ENCODE measurements at places on chromosomes 1 and 21.

DNA sequence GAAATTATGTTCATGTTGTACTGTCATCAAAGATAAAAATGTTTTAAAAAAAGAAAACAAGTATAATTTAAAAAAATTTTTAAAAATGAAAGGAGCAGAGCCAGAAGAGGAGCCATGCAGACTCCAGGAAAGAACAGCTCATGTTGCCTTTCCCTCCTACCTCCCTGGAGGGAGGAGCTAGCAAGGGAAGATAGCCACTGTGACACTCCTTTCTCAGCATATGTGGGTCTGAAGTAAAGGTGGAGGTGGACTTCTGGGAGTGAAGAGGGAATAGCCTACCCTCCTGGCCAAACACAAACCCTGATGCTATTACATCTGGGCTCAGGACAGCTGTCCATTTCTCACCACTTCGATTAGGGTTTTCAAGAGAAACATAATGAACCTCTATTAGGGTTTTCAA lies 54.2 kb downstream of the SLC2A1 start:
- DNase-seq: no peak

GRCh38 chr21:45575304-45575992 lies 33.2 kb upstream of the SLC19A1 start:
- no peak for DNase-seq

- DNase-seq: no peak
Observed at GRCh38 chr1:7252411-7253117, 467.3 kb downstream of the CAMTA1 start.

DNA sequence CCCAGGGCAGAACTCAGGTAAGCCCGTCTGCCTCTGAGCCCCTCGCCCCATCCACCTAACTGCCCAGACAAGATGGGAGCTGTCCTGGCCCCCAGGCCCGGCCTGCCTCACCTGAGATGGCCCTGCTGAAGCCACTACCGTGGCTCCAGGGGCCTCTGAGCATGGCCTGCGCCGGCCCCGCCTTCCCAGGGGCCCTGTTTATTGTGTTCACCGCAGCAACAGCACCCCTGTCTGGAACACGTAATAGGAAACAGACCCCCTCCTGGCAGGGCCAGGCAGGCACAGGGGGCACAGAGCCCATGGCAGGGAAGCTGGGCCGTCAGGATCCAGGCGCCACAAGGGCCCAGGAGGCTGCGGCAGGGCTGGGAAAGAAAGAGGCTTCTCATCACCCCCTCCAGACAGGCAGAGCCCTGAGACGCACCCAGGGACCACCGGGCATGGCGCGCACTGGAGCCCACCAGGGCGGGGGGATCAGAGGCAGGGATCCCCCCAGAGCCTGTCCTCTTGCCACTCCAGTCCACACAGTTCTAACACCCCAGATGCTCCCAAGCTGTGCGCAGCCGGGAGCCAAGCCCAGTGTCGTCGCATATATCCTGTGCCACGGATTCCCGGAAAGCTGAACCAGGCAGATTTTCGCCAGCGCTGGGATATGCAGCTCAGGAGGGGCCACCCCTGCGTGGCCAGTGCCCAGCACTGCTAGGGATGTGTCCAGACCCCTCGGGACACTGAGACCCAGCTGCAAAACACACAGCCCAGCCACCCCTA lies 62.6 kb downstream of the ARHGEF16 start:
- DNase-seq: no peak

DNA sequence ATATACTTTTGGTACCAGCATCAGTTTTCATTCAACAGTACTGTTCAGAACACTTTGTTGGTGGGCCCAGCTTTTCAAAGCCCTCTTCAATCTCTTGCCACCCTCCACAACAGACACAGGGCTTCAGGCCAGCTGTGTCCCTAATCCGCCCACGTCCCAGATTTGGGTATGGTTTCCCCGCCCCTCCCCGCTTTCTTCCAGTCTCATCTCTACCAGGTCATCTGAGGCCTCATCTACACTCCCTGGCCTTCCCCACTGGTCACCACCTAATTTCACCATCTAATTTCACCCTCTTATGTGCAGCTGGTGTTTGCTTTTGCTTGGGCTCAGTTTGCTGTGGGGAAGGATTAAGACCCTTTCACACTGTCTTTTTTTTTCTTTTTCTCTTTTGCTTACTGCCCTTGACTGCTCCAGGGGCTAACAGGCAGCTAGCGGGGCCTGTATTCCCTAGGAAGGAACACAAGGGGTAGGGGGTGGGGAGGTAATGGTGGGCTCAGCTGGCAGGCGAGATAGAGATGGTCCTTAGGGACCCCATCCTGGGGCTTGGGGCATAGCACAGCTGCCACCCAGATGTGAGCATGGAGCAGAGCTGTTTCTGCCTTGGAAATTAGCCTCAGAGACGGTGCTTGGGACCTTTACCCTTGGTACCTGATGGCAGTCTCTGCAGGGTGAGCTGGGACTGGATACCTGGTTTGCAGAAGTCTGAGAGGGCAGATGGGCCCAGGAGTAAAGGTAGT lies 3.8 kb upstream of the EPB41 start:
- no peak for DNase-seq

GRCh38 chr21:26973226-26973625 lies 6.3 kb upstream of the ADAMTS5 start:
- DNase-seq: no peak

DNA sequence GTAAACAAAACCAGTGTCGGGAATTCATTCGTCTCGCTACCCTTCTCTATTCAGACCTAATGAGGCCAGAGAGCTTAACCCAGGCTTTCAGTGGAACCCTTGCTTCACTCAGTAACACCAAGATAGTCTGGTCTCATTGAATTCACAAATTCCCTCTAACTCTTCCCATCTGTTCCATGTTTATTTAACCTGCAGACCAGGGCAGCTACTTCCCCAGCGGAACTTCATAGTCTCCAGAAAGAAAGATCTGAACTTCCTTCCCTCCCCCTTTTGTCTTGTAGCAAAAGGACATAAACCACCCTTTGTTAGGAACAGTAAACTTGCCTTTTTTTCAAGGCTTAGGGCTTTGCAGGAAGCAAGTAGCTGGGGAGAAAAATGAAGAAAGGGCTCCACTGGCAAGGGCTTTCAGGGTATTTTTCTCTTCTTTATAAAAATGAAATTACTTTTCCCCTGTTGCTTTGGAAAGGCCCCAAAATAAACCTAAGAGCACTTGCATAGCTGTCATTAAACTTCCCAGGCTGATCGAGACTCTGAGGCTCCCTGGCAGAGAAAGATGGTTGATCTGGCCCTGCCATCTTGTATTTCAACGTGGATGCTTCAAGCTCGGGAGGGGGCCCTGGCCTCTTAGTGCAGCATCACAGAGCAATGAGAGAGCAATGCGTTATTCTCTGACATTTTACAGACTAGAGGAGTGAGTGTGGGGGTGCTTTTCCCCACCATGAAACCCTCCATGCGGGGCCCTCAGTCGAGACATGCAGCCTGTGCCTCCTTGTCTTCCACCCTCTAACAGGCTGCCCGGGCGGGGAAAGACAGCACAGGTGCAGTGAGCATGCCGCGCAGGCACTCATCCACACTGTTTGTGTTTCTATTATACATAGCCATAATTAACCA lies 30.0 kb downstream of the MIS18A start:
- DNase-seq: no peak

GRCh38 chr1:111221276-111221632 lies 6.3 kb upstream of the CHI3L2 start:
- no peak for DNase-seq

DNA sequence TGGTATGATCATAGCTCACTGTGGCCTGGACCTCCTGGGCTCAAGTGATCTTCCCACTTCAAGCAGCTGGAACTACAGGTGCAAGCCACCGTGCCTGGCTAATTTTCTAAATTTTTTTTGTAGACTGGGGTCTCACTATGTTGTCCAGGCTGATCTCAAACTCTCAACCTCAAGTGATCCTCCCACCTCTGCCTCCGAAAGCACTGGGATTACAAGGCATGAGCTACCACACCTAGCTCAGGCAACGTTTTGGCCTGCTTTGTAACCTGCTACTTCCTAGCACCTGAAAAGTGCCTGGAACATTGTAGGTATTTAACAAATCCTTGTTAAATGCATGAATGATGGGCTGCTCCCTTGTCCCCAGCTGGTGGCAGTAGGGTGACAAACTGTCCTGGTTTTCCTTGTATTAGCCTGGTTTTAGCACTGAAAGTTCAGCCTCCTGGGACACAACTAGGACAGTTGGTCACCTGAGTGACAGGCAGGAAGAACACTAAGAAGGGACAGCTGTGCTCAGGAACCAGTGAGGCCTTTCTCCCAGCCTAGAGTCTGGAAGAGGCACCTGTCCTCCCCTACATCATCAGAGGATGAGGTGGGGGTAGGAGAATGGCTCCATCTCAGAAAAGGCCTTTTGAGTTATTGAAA lies 88.5 kb upstream of the CD34 start:
- no peak for DNase-seq

GRCh38 chr21:28485301-28486022 lies 507.2 kb downstream of the LTN1 start:
- no peak for DNase-seq

- no peak for DNase-seq
Observed at GRCh38 chr1:231395076-231395997, 26.8 kb downstream of the EGLN1 start.

DNA sequence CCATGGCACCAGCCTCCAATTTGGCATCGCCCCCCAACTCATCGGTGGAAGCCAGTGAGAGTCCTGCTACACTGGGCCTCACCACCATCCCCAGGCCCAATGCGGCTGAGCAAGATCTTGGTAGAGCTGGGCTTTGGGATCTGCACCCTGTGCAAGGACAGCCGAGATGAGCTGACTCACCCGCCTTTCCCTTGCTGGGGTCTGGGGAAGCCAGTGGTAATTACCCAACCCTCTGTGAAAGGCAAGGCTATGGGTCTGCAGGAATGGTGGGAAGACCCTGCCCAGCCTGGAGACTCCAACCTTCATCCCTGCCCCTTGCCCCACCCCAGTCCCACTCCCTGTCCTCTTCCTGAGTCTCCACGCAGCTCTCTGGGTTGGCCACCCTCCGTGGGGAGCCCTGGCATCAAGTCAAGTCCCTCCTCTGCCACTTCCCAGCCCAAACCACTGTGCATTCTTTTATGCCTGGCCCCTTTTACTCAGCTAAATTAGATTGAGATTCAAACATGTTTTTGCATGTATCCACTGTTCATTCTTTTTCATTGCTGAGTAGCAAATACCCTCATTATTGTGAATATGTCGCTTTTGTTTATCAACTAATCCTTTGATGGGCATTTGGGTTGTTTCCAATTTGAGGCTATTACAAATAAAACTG lies 8.8 kb downstream of the SMCP start:
- DNase-seq: no peak

DNA sequence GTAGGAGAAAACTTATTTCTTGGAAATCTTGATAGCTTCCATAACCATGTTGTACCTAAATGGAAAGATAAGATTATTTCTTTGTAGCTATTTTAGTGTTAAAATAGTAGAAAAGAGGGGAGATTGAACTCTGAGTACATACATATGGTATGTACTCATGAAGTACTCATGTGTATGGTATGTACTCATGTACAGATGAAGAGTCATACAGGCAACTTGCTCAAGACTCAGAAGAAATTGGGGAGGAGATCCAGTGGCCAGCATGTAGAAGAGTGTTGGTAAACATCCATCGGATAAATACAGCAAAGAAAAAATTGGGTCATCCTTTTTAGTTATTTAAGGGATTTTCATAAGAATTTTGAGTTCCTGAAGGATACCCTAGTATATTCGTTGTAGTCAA lies 29.0 kb downstream of the MDM4 start:
- DNase-seq: no peak

DNA sequence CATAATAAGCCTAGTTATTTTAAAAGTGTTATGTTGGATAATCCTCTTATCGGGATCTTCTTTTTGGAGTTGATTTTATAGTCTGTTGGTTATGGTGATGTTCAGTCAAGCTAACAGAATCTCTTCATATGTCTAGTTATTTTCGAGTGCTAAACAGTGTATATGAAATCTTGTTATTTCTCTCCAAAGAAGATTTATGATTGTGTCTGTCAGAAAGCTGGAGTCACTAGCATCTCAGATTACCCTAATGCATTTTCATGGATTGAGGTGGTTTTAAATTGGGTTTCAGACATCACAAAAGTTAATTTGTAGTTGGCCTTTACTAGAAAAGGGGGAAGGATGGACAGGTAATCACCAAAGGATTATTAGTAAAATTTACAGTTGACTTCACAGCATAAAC lies 13.3 kb downstream of the MAEL start:
- no peak for DNase-seq

DNA sequence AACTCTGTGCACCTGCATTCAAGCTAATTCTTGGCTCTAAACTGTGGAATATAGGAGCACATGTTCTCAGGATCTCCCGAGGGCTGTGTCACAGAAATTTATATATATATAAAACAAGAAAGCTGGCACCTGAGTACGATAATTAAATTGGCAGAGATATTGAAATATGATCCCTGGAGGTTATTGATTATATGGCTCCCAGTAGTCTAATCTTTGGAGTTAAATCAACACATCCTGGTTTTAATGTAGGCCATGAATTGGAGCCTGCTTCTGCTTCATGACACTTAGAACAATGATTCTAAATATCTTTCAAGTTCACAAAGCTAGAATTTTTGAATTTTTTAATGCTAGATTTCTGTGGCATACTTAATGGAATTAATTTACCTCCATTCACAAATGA lies 84.3 kb downstream of the CTH start:
- DNase-seq: no peak

GRCh38 chr1:8197493-8198282 lies 120.2 kb upstream of the SLC45A1 start:
- DNase-seq: no peak

- no peak for DNase-seq
Observed at GRCh38 chr21:16454399-16454798, 724.6 kb downstream of the USP25 start.

DNA sequence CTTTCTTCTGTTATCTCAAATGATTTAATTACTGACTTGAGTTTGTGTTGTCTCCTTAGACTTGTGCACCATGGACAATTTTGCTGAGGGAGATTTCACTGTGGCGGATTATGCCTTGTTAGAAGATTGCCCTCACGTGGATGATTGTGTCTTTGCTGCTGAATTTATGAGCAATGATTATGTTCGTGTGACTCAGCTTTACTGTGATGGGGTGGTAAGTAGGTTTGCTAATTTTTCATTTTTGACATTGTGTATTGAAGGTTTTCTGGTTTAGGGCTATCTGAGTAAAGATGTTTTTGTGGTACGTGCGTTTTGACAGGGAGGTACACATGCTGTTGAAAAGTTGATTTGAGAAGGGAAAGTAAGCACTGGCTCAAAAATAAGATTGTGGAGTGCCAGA lies 14.1 kb downstream of the TTC3 start:
- no peak for DNase-seq

DNA sequence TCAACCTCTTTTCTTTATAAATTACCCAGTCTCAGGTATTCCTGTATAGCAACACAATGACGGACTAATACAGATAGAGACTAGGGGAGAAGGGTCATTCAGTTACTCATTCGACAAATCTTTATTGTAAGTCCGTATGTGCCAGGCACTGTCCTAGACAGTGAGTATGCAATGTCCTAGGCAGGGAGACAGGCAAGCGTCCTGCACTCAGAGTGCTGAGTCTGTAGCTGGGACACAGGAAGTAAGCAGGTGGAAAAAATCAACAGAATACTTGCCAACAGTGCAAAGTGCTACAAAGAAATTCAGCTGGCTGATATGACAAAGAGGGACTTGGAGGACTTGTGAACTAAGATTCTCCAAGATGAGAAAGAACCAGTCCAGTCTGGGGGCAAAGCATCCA lies 92.2 kb upstream of the ZBTB40 start:
- DNase-seq: no peak

Measured in activated T-helper 1 cell treated with Interleukin-2 at 50 U/mL for 16 hours (primary cell).